ENCODE measurements at places on chromosomes 7 and 10.

DNA sequence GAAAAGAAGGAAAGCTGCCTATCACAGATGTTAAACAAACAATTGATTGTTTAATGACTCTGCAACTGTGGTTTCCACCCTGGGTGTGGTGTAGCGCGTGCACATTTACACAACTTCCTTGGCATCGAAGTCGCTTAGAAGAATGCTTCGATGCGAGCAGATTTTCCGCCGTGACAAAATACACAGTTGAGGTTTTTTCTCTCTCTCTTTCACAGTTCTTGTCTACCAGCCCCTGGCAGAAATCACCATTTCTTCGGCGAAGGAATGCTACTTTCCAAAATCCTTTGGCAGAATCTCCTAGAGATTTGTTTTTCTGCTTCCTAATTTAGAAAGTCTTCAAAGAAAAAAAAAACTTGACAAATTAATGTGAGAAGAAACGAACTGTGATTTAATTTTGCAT, 70.7 kb upstream of the C1QL3 start:
- DNase-seq, result no peak

DNA sequence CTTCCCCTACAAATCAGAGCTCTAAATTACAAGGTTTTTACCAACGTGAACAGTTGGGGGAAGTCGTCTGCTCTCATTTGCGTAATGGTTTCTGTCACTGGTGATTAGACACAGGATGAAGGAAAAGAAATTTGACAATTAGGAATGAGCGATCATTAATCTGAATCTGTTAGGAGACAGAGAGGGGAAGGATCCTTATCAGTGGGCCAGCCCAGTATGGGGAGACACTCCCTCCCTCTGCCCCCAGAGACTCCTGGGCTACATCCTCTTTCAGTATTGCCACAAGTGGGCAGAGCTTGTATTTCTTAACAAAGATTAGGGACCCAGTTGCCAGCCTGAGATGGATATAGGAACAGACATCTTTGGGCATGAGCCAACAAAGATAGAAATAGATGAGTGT, 15.5 kb downstream of the HIF1AN start:
- DNase-seq, result no peak

DNA sequence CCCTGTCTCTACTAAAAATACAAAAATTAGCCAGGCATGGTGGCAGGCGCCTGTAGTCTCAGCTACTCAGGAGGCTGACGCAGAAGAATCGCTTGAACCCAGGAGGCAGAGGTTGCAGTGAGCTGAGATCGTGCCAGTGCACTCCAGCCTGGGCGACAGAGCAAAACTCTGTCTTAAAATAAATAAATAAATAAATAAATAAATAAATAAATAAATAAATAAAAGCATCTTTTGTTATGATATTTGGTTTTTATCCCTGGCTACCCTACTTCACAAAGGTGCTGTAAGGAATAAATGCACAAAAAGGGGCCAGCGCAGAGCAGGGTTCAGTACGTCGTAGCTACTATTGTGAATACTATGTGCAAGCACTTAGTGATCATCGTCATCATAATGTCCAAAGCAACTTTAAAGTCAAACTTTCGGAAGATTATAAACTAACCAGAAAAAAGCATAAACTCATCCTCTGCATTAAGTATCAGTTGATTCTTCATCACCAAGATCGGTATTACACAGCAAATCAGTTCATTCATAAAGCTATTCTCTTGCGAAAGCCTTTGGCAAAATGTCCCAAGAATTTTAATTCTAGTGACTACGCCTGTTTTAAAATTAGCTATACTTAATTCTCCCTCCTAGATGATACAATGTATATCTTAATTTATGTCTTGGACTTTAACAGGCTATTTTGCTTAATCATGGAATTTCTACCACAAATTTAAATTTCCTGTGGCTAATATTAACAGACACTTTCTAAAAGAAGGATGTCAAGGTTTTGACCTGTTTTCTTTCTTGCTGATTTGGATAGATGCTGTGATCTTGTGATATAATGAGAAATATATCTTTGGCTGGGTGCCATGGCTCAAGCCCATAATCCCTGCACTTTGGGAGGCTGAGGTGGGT, 7.6 kb upstream of the NFE2L3 start:
- DNase-seq, result no peak

GRCh38 chr10:74887614-74888284, 61.3 kb downstream of the KAT6B start:
- no peak for DNase-seq

DNA sequence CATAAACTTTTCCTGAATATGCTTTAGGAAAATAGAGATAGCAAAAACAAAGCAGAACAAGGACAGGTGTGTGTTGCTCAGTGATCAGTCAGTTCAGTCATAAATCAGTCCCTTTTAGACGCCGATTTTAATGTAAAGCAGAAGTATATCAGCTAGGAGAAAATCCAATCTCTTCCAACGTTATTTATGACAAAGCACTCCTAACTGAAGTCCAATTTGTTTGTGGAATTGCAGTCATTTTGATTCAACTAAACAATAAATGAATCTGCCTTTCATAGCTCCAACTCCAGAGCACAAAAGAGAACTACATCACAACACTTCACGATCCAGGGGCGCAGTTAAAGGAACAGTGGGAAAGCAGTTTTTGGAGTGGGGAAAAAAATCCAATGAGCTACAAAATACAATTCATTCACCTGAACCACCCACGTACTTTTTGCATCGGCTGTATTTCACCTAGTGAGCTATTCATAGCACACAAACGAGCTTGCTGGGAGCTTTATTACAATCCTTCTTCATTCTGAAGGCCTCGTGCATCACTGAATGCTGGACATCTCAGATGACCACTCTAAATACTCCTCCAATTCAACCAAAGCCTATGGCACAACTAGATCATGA, 151.3 kb downstream of the LRRN3 start:
- no peak for DNase-seq

GRCh38 chr10:6035101-6035834, 26.9 kb downstream of the IL2RA start:
- DNase-seq, result no peak

- DNase-seq, result no peak
These were observed 1.0 kb upstream of the LRRTM3 start for GRCh38 chr10:66924674-66925345.

DNA sequence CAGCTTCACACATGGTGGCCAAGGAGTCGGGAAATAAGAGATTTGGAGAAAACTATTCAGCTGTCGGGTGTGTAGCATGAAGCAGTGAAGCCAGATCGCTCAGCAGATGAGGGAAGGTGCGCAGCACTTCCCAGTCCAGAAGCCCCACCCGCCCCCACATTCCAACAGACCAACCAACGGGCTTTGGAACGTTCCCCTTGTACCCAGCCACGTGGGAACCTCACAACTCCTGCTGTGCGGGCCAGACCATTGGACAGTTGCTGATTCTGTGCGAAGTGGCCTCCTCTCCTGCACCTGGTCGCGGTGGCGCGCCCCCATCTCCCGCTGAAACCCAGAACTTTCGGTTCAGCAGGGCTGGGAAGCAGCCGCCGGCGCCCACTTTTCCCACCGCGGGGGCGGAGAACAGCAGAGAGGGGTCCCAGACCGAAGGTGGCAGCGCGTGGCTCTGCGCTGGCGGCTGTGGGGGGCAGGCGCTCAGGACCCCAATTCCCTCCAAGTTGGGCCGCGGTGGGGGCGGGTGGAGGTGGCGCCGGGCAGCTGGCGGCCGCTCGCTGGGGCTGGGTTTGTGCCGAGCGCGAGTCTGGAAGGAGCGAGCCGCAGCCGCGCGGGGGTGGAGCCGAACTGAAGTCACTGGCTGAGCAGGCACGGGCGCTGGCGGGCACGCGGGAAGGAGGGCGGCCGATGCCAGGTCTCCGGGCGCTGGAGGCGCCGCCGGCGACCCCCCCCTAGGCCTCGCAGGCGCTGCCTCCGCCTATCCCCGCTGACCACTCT, 1301.5 kb upstream of the SORCS1 start:
- DNase-seq, result no peak

GRCh38 chr7:50713123-50713965, 69.4 kb downstream of the GRB10 start:
- no peak for DNase-seq

DNA sequence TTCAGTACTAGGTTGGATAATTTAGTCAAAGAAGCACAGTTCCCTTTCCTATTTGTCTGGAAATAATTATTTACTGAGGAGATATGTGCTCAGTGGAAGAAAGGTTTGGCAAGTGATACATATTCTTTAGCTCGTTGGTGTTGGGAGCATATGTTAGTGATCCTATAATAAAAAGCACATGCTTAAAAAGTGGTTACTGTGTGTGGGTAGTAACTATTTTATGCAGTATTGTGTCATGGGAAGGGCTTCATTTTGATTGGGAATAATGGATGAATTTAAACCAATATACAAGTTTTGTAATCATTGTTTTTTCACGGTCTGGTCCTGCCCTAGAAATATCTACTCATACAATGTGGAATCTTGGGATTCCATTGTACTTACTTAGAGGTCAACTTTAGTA, 188.7 kb upstream of the PPP1R3A start:
- no peak for DNase-seq

- DNase-seq, result no peak
These were observed 634 bp upstream of the OR9A4 start for GRCh38 chr7:141915565-141915964.

GRCh38 chr10:56880606-56881005, 519.5 kb upstream of the ZWINT start:
- DNase-seq, result no peak

- DNase-seq, result no peak
These were observed 32.9 kb downstream of the VOPP1 start for GRCh38 chr7:55539380-55539779.
